Fibroblast of skin of left quadriceps (primary cell): ENCODE measurements at places on chromosomes 16 and 17.

DNA sequence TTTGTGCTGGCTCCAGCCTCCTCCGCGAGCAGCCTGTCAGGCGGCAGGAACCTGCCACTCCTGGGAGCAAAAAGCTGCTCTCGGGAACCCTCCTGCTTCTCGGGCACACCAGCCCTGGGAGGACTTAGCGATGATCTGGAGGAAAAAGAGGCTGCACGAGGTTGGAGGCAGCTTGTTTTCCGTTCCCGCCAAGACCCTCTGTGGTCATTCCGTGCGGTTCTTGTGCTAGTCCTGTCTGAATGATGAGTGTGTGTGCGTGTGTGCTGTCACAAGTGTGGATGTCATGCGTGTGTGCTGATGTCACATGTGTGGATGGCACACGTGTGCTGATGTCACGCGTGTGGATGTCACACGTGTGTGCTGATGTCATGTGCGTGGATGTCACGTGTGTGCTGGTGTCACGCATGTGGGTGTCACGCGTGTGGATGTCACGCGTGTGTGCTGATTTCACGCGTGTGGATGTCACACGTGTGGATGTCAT, 150.0 kb downstream of the NPIPB11 start:
- no peak for DNase-seq

DNA sequence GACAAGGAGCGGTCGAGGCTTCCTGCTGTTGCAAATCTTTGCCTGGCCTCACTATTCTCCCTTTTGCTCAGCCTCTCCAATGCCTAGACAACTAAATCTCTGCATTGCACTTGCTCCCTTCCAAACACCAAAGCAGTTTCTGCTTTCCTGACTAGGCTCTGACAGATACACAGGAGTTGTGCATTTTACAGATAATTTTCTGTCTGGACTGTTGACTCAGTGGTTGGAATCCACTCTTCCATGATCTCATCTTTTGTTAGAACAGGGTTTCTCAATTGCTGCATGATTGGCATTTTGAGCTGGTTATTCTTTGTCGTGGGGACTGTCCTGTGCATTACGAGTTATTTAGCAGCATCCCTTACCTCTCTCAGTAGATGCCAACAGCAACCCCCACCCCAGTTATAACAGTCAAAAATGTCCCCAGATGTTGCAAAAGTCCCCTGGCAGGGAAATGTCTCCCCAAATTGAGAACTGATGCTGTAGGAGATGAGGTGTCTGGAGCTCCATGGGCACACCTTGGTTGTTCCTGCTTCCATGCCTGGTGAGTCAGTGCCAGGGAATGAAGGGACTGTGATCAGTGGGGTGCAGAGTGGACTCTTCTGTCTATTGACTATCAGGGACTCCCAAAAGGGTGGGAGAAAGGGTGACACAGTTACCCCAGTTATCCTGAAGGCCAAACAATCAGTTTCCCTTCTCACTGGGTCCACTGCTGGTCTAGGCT, 557.4 kb upstream of the PSMD7 start:
- DNase-seq, result no peak

- DNase-seq, result no peak
These were observed 76.0 kb downstream of the CHD9NB start for GRCh38 chr16:52976539-52977167.

DNA sequence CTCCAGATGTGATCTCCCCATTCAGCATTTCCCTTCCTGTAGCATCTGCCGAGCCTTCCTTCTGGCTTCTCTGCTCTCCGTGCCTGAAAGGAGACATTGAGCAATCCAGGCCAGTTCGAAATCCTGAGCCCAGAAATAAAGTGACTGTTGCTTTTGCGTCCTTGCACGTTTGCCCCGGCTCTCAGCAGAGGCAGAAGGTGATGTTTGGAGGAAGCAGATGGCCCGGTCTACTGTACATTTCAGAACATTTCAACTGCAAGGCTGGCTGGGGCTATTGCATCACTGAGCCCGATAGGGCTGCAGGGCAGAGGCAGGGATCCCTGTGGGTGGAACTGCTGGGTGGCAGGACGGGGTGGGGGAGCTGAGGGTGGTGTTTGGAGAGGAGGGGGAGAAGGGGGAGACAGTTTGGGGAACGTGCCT, 29.4 kb downstream of the IRF8 start:
- no peak for DNase-seq

DNA sequence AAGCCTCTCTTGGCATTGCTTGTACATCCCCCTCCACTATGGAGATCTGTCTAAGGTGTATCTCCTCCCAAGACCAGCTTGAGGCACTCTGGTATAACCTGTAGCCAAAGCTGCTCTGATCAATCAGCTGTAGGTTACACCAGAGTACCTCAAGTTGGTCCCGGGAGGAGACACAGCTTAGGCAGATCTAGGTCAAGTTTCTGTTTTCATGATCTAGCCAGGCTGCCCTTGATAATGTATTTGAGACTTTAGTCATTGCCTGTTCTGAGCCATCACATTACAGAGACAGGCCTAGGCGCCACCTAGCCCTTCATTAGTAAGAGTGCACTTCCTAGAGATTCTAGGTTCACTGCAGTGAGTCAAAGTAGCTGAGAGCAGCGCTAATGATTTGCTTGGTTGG, 31.4 kb downstream of the ASGR1 start:
- DNase-seq, result no peak

GRCh38 chr17:77313831-77314230, 173.1 kb downstream of the SEC14L1 start:
- DNase-seq, result no peak

- no peak for DNase-seq
These were observed 1.2 kb downstream of the SCPEP1 start for GRCh38 chr17:56979091-56979480.
